Glutamatergic neuron (in vitro differentiated cells): ENCODE measurements at places on chromosomes 6 and 20. TPM values are rescaled to one million over a fixed set of nuclear protein-coding genes. Genes with fewer than 3 reads are reported as not detected.

HLA-DQA2 gene
- total RNA-seq: not detected

SLC2A4RG gene
- total RNA-seq: 47.9 TPM

GPSM3 gene
- 3.2 TPM for total RNA-seq

DNA sequence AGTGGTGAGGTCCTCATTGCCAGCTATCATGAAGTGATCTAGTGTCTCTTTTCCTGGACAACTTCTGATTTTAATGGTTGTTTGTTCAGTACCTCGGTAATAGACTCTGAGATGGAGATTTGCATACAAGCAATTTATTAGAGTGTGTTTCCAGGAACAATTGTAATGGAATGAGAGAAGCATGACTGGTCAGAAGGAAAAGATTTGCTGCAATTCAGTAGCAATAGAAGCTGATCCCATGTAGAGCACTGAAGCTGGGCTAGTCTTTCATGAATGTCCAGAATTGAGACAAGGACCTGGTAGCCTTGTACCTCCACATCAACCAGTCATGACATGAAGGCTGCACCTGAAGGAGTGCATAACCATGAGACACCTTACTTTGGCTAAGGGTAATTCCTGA, 526.5 kb downstream of the NKAIN2 start:
- DNase-seq: no peak

NOX3 gene
- not detected for total RNA-seq

IL17F gene
- total RNA-seq: not detected

GRCh38 chr20:25239387-25240370, 8.2 kb upstream of the PYGB start:
- DNase-seq: no peak

DNA sequence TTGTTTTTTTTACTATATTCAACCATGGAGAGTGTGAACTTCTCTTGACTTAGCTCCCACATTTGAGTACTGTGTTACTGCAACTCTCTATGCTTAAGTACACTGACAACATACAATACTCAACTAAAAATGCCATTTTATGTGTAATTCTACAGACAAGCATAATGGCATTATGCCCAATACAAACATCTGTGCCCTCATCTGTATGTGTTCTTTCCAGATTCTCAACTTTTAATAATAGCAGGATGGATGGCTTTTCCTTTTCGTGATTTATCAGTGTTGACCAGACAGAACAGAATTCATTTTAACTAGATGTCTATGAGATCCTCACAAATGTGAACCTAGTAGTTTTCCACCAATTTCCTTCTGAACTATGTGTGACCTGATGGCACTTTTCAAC, 84.2 kb upstream of the MARCKS start:
- no peak for DNase-seq

- DNase-seq: no peak
Measured at GRCh38 chr6:48048451-48049146, 62.4 kb downstream of the PTCHD4 start.

DNA sequence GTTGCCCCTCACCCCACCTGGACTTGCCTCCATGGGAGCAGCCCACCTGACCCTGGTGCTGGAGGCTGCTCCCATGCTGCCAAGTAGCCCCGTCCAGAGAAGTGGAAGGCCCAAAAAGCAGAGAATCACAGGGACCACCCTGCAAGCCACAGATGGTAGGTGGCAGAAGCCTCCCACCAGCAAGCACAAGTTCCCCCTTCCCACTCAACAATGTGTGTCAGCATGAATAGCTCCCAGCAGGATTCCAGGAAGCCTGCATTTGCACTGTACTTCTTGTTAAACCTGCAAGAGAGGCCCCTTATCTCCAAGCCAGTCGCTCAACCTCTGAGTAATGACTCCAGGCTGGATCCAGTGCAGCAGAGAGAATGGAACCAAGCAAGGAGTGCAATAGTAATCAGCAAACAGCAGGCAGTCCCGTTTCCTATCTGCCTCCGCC, 180.8 kb upstream of the CST7 start:
- no peak for DNase-seq

ULBP2 gene
- 5.4 TPM for total RNA-seq

DNA sequence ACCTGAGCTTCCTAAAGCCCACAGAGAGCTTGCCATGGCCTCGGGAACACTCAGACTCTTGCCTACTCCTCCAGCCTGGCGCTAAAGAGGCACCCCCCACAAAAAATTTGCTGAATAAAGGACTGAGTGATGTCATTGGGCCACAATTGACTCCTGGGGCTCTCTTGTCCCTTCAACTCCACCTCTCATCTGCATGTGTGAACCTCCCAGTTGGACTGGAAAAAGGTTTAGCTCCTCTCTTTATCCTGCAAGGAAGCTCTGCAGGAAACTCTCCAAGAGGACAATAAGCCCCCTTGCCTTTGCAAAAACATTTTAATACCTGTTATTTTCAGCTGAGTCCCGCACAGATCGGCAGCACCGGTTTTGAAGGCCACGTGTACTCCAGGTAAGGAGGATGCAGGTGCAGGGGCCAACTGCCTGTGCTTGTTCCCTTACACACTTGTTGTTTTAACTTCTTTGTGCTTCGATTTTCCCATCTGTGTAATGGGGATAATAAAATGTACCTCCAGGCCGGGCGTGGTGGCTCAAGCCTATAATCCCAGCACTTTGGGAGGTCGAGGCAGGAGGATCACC, 107.3 kb downstream of the TFAP2C start:
- no peak for DNase-seq

GRCh38 chr6:145736661-145737144, 1.4 kb upstream of the EPM2A start:
- DNase-seq: no peak

GRCh38 chr6:108145639-108146038, 20.2 kb upstream of the NR2E1 start:
- no peak for DNase-seq

DNA sequence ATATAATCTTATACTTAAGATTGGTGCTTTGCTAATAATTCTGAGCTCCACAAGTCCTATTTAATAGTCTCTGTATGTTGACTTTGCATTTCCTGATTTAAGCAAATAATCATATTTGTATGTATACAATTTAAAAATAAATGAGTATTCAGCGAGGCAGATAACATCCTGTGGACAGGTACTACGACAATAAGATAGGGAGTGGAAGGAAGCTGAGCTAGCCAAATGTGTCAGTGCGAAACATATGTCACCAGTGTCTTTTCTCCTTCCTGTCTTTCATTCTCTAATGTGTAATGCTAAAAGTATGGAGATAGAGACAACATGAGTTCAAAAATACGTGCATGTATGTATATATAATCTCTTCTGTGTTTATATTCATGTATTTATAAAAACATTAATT, 359.6 kb upstream of the KCNQ5 start:
- no peak for DNase-seq

GRCh38 chr20:10951216-10951615, 277.4 kb upstream of the JAG1 start:
- DNase-seq: no peak

DNA sequence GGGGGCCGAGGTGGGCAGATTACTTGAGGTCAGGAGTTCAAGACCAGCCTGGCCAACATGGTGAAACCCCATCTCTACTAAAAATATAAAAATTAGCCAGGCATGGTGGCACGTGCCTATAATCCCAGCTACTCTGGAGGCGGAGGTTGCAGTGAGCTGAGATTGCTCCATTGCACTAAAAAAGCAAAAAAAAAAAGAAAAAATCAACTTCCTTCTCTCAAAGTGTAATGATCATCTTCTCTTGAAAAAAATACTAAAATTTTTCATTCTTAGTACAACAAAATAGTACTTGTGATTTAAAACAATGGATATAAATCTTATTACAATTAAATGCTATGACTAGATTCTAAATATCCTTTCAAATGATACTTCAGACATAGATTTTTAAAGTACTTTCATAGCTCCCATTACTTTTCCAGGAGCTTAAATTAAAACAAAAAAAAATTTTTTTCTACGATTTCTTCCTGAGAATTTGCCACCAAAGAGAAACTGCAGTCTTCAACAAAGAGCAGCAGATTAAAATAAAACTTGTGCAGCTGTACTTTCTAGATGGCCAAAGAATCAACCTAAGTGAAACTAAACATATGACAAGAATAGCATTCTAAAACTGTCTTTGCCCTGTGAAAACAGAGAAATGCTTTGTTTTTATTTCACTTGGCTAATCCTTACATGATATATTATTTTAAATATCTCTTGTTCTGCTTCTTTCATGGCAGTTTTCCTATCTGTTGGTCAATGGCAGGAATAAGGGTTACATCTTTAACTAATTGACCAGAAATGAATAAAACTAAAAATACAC, 75.2 kb downstream of the MAP3K5 start:
- DNase-seq: no peak

DNA sequence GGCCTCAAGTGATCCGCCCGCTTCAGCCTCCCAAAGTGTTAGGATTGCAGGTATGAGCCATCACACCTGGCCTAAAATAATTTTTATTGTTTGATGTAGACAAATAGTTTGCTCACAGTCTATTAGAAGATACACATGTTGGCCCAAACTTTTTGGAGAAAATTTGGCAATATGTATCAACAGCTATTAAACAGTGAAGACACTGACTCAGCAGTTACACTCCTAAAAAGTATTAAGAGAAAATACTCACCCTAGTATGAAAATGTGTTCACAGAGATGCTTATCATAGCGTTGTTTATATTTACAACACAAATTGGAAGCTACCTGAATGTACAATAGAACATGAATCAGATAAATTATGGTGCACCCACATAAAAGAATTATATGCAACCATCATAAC, 173.1 kb downstream of the WDR27 start:
- DNase-seq: no peak

CNR1 gene
- total RNA-seq: 143 TPM

GRCh38 chr20:61757678-61758563, 307.8 kb downstream of the TAF4 start:
- DNase-seq: no peak

NUS1 gene
- 20.0 TPM for total RNA-seq

SEMG2 gene
- not detected for total RNA-seq

RBPJL gene
- not detected for total RNA-seq

DNA sequence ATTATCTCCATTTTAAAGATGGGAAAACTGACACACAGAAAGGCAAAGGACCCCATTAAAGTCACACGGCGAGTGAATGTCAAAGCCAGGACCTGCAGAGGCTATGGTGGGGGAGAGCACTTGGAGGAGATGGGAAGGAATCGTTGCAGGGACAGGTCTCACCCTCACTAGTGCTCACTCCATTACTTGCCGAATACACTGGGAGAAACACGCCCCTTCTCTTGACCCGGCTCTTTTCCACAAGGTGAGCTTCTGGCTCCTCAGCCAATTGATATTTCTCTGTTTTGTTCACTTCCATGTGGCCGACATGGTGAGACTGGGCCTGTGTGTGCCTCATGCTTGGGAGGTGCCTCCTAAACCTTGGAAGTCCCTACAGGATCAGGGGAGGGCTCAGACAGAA, 117.8 kb upstream of the KCNG1 start:
- DNase-seq: no peak

SERINC3 gene
- total RNA-seq: 125 TPM
